ENCODE measurements at places on chromosomes 7 and 10.

GRCh38 chr7:30178748-30179436 is 44.1 kb downstream of the MTURN start:
- DNase-seq = no peak

DNA sequence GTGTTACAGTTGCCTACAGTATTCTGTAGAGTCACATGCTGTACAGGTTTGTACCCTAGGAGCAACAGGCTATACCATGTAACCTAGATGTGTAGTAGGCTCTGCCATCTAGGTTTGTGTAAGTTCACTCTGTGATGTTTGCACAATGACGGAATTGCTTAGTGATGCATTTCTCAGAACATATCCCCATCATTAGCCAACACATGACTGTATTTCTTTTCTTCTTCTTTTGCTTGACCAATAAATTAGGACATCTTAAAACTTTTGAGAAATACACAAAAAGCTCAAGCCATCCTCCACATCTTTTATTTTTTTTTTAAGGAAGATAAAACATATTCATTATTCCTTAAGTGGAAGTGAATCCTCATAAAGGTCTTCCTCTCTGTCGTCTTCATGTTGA is 5.4 kb upstream of the PFKFB3 start:
- no peak for DNase-seq

GRCh38 chr7:47038621-47039020 is 543.3 kb downstream of the TNS3 start:
- no peak for DNase-seq

- no peak for DNase-seq
Measured at GRCh38 chr7:47713595-47713994, 131.7 kb upstream of the TNS3 start.

- DNase-seq = no peak
Measured at GRCh38 chr10:86836044-86836443, 79.6 kb downstream of the BMPR1A start.

DNA sequence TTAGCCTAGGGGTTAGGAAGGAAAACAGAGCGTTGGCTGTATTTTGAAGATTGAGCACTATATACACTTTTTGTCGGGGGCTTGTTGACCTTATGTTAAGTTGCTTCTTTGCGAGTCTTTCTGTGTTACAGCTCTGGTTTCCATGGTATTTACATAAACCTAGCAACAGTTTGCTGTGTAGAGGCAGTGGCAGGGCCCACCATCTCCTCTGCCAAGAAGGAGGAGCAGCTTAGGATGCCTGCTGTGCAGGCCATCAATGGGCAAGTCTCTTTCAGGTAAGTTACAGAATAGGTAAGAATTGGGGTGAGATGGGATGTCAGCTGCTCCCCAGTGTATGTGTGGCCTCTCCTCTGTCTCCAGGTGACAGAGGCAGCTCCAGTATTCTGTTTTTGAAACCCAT is 485.5 kb downstream of the LRMDA start:
- DNase-seq = no peak

GRCh38 chr7:123867225-123867624 is 22.3 kb downstream of the HYAL4 start:
- no peak for DNase-seq

- DNase-seq = no peak
Measured at GRCh38 chr10:86668297-86669165, at the start of gene LDB3. LDB3 (plus strand) TSS chr10:86668511; CDS start chr10:86668692, 181 bp downstream.

- DNase-seq = no peak
Measured at GRCh38 chr10:101080933-101081931, 19.4 kb downstream of the KAZALD1 start.

GRCh38 chr10:43238462-43238861 is 28.4 kb downstream of the RASGEF1A start:
- DNase-seq = no peak

- no peak for DNase-seq
Measured at GRCh38 chr7:92717623-92717992, 118.8 kb downstream of the CDK6 start.

GRCh38 chr7:184294-185264 is 7.8 kb upstream of the FAM20C start:
- no peak for DNase-seq

- no peak for DNase-seq
Measured at GRCh38 chr7:132846086-132846485, 235.8 kb downstream of the CHCHD3 start.

DNA sequence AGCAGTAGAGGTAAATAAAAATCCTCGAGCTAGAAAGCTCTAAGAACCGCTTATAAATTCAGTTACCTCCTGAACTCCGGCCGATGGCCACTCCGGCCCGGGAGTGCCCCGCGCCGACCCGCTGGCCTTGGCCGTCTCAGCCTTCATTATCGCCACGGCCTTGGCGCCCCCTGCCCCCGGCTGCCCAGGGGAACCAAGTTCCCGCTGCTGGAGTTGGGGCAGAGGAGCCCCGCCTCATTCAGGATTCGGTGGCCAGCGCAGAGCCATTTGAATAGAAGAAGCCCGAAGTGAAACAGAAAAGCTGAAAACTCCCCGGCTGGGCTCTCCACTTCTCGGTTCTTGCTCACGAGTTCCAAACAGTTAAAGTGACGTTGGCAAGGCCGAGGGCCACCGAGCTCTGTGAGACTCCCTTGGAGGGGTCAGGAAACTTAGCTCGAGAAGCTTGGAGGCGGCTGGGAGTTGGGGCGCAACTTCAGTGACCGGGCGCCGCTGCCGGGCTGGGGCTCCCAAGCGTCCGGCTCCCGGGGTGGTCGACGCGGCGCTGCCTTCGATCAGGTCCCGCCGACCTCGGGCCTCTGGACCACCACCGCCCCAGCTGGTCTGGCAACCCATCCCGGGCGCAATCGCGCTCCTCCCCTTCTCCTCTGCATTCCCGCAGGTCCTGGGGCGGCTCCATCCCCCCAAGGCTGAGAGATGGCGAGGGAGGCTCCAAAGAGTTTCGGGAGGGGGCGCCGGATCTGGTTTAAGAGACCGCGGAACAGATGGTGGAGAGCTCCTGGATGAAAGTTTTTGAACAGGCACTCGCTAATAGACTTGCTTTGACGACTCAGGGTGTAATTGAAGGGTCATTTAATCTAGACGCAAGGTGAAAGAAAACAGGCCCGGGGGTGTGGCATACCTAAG is 5.8 kb upstream of the FEZF1 start:
- no peak for DNase-seq

All from central memory CD4-positive, alpha-beta T cell (primary cell).